ENCODE measurements at places on chromosomes 2 and 18. TPM values are rescaled to one million over a fixed set of nuclear protein-coding genes. Genes with fewer than 3 reads are reported as not detected.

COL4A4 gene
- 2.1 TPM for total RNA-seq

DNA sequence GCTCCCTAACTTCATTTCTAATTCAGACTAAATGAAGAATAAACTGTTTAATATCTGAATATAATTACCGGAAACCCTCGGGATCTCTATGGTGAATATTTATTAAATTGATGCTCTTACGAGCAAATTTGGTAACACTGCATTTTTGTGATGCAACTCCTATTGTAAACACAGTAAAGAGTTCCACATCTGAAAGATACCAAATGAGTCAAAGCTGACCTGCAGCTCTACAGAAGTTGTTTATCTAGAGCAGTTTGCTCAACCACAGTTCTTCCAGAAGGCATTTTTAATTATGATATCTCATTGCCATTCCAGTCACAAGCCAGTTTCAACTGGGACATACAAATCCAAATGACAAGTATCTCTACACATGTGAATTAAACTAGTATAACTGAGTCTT, 129.7 kb downstream of the PKP4 start:
- no peak for DNase-seq

DNA sequence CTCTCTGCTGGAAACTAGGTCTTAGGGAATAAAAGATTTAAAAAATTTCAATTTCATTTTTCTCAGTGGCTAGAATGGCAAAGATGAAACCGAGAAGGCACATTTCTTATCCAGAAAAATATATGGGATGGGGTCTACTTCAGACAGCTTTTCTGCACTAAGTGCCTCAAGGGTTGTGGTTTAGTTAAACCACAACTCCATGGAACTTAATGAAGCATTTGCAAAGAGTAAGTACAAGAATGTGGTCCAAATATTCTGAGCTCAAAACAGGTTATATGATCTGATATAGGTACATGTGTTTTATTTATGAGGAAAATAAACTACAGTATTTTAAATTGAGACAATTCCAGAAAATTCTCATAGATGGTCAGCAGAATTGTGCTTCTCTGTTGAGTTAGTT, 101.8 kb upstream of the FZD5 start:
- DNase-seq, result no peak

- DNase-seq, result no peak
Observed at GRCh38 chr2:166337932-166338331, 37.8 kb downstream of the SCN9A start.

DNA sequence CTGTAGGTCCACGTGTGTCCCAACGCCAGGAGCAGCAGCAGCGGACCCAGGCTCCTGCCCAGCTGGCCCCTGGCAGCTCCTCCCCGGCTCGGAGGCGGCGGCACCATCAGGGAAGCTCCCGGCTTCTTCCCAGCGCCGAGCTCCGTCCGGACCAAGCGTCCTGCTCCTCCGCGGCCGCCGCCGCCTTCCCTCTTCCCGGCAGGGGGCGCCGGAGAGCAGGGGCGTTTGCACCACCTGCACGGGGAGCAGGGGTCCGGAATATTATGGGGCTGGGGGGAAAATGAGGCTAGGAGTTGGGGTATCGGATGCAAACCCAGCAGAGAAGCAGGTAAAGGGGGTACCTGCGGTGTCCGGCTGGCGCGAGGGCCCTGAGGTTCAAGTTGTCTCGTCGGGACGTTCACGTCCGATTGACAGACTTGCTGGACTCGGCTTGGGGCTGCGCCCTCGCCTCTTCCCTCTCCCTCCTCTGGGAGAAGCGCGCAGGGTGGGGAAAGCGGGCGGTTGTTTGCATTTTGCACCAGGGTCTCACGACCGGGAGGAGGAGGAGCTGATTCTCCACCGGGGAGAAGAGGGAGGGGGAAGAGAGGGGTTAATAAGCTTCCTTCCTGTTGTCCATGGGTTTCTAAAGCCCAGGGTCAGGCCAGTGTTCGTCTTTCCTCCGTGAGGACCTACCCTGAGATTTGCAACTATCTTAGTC, at the start of gene CCBE1:
CCBE1 (minus strand) TSS at position 188 of the 697 bp plus-strand sequence.
- DNase-seq, result peak; percentile 56

- DNase-seq, result no peak
Observed at GRCh38 chr2:25964891-25965290, 17.4 kb downstream of the KIF3C start.

GRCh38 chr2:128978212-128978611, 659.5 kb upstream of the HS6ST1 start:
- no peak for DNase-seq

All from left lobe of liver (tissue), 2 donors.